Astrocyte (in vitro differentiated cells and primary cell): ENCODE measurements at places on chromosomes 6 and 20. TPM values are rescaled to one million over a fixed set of nuclear protein-coding genes. Genes with fewer than 3 reads are reported as not detected.

DNA sequence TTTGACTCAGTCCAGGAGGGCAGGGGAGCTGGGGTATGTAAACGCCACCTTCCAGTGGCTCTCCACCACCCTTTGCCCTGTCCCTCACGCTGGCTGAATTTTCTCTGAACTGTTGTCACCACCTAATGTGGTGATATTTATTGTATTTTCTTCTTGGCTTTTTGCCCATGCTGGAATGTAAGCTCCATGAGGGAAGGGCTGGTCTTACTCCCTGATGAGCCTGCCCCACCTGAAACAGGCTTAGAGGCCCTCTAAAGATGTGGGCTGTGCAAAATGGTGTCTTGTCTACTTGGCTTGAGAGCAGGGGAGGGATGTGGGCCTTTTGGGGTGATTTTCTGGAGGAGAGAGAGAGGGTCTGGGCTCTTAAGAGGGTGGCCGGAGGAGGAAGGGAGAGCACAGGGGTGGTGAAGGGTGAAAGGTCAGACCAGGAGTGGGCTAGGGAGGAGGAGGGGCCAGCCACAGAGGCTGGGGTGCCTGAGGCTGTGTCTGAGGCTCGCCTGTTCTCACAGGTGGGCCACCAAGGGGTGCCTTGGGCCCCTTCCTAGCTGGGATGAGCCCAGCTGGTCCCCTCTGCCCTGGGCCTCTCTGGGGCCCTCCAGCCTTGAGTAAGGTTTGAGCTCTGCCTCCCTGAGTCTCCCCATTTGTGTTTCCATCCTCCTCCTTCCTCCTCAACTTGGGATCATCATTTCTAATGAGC is 37.3 kb downstream of the SPDEF start:
- no peak for DNase-seq

- no peak for DNase-seq
Measured at GRCh38 chr20:63219447-63219821, 3.5 kb upstream of the YTHDF1 start.

DNA sequence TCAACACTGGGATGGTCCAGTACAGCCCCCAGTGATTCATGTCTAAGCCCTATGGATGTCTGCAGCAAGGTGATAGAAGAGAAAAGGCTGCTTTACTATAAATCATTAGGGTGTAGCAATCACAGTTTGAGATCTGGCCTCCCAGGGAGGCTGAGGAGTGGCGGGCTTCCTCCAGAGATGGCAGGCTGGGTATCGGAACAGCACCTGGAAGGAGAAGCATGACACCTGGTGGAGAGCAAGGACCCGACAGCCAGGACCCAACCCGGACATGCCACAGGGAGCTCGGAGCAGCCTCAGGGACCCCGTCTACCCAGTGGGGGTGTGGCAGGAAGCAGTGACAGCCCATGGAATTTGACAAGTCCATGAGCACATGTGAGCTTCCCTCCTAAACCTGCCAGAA is 114.8 kb upstream of the CD93 start:
- peak; percentile 10 for DNase-seq

GRCh38 chr6:111759331-111759835 is 113.9 kb downstream of the FYN start:
- DNase-seq = no peak

GRCh38 chr20:59667131-59667530 is 62.8 kb downstream of the PHACTR3 start:
- DNase-seq = no peak

GRCh38 chr6:159866286-159867247 is 24.2 kb upstream of the MAS1 start:
- no peak for DNase-seq

DNA sequence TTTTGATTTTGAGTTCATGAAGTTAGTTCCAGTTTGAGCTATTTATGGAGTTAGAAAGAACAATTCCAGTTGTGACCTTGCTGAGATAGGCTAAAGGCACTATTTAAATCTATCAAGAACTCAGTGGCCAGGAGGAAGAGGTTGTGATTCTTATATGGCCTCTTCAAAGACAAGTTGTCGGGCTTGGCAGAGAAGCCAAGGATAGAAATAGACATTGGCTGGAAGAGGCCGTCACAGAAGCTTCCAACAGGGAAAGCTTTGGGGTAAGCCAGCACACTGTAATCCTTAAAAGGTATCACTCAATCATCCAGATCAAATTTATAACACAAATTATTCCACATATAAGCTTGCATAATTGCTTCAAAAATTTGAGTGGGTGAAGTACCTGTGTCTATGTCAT is 286.1 kb downstream of the SYNE1 start:
- DNase-seq = no peak

DNA sequence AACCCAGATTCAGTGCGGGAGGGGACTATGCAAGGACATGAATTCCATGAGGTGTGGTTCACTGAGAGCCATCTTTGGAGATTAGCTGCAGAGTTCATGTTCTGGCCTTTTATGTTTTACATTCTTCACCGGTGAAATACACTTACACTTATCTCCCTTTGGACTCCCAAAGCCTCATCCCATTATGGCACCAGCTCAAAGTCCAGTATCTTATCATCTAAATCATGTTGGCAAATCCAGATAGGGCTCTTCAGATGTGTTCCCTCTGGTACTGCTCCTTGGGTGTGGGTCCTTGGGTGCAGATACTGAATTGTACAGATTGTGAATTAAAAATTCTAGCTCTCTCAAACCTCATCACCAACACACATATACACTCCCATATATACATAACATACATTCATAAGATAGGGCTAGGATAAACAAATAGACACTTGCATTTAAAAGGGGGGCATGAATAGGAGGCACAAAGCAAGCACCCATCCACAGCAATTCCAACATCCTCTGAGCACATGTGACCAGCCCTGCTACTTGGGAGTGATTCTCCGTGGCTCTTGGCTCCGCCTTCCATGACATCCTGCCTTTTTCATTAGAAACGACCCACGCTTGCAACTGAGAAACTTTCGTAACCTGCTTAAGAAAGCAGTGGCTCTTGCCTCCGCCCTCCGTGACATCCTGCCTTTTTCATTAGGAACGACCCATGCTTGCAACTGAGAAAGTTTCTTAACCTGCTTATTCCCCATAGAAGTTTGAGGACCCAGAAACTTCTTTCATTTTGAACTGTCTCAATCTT is 53.6 kb upstream of the LRRC1 start:
- no peak for DNase-seq

- DNase-seq = peak; percentile 85
Measured at GRCh38 chr6:112468359-112468758, 121.2 kb downstream of the RFPL4B start.

DNA sequence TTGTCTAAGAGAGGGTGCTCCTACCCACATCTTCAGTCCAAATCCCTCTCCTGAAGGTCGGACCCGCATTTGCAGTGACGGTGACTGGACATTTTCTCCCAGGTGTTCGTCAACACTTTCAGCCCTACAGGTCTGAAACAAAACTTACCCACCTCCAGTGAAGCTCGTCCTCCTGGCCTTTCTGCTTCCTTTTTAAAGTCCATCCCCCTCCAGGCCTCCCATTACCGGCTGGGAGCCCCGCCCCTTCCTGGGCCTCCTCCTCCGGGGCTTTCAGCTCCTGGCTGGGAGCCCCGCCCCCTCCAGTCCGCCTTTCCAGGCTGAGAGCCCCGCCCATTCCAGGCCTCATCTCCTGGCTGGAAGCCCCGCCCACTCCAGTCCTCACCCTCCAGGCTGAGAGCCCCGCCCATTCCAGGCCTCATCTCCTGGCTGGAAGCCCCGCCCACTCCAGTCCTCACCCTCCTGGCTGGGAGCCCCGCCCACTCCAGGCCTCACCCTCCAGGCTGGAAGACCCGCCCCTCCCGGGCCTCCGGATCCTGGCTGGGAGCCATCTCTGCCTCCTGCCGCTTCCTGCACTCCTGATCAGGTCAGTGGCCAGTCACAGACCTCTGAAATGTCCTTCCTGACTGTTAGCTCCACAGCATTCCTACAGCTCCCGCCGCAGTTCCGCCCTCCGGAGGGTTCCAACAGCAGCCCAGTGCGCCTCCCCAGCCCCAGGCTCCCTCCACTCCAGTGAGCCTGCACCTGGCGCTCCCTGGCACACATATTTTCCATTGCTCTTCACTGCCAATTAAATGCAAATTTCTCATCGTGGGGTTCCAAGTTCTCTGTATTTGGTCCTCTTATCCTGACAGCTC is 98.5 kb downstream of the LY86 start:
- peak; percentile 52 for DNase-seq

DNA sequence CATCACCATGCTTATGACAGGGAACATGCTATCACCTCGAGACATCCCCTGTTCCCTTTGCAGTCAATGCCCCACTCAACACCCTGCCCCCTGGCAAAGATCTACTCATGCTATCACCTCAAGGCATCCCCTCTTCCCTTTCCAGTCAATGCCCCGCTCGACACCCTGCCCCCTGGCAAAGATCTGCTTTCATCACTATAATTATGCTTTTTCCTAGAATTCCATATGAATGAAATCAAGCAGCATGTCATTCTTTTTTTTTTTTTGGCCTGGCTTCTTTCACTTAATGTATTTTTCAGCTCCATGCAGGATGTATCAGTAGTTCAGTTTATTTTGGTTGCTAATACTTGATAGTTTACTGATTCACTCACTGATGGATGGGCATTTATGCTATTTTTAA is 554.9 kb downstream of the CDH26 start:
- no peak for DNase-seq

DNA sequence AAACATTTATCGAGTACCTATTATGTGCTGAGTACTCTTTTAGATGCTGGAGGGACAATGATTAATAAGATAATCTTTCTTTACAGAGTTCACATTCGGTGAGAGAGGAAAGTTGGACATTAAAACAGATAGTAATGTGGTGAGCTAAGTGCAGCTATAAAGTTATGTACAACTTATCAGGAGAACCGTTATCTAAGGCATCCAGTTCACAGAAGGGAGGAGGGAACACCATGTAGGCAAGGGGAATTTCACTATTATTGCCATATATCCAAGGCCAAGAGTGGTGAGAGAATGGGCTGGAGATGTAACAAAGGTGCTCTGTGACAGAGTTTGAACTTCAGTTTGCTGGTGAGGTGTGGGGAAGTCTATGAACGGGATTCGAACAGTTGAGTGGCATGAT is 105.8 kb downstream of the CARMIL1 start:
- DNase-seq = peak; percentile 67

DNA sequence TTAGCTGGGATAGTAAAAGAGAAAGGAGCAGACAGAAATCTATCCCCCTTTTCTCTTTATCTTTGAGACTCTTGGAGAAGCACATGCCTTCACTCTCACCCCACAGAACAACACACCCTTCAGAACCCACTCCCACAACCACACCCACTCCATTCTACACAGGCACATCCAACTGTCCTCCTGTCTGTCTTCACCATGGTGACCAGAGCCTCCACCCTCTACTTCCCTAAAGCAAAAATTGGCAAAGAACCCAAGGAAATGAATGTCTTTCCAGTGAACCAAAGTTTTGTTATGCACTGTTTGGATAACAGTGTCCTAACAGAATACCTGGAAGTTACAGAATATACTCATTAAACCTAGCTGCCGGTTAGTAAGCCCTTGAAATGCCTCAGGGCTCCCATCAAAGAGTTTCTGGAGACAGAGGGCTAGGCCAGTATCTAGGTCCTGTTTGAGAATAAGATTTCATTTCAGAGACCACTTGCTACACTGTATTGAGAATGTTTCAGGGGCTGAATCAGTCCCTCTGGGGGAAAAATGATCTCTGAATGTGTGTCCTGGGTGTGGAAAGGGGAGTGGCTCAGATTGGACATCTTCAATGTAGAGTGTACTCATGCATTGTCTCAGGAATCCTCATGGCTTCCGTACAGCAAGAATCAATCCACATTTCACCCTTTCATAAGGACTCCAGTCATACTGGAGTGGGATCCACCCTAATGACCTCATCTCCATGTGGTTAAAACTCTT is 101.1 kb downstream of the LY86 start:
- peak; percentile 50 for DNase-seq

GRCh38 chr6:5095236-5095635 is 10.1 kb downstream of the PPP1R3G start:
- peak; percentile 73 for DNase-seq

- DNase-seq = no peak
Measured at GRCh38 chr6:102841060-102841459, 1447.6 kb downstream of the GRIK2 start.

GRCh38 chr6:23096876-23097275 is 527.5 kb downstream of the HDGFL1 start:
- no peak for DNase-seq

GRCh38 chr6:56637640-56638039 is 5.0 kb downstream of the DST start:
- DNase-seq = peak; percentile 64

GRCh38 chr20:4937407-4938319 is 63.6 kb downstream of the SLC23A2 start:
- DNase-seq = no peak

GRCh38 chr20:8855315-8855714 is 213.6 kb upstream of the PLCB4 start:
- peak; percentile 68 for DNase-seq

DNA sequence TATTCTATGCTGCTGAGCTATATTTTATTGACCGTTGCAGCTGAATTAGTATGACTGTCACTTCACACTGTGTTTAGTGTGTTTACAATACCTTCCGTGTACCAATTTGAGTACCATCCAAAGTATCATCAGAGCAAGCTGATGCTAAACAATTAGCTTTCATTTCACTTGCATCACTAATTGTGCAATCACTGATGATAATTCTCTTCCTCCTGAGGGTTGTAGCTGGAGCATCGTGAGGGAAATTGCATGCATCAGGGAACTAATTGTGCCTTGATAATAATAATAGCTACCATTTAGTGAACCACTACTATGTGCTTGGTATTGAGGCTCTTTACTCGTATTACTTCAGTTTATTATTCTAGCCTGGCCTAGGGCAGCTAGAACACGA is 384.8 kb upstream of the SOX4 start:
- no peak for DNase-seq

DNA sequence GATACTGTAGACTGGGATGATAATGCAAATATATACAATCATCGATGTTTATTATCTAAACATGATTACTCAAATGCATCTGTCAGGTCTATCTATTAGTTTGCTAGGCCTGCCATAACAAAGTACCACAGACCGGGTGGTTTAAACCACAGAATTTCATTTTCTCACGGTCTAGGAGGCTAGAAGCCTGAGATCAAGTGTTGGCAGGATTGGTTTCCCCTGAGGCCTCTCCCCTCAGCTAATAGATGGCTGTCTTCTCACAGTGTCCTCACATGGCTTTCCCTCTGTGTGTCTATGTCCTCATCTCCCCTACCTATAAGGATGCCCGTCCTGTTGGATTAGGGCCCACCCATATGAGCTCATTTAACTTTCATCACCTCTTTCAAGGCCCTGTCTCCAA is 512.6 kb upstream of the SLC35B3 start:
- DNase-seq = no peak

Gene FAXC
- total RNA-seq = 7.4 and 9.9 TPM in 2 replicates

Gene UNC5CL
- total RNA-seq = 0.27 and 0.29 TPM in 2 replicates

Gene POU5F1
- 5.4 and 6.3 TPM in 2 replicates for total RNA-seq

Gene OPN5
- not detected in 2 replicates for total RNA-seq

Gene RNF39
- total RNA-seq = not detected in 2 replicates

Gene UCKL1
- total RNA-seq = 33.0 and 33.4 TPM in 2 replicates

Gene TPMT
- 10.5 and 11.7 TPM in 2 replicates for total RNA-seq

Gene SNAP25
- total RNA-seq = 3.9 and 5.2 TPM in 2 replicates
